Thoracic aorta (tissue), 2 donors: ENCODE measurements at places on chromosomes 3 and 15. TPM values are rescaled to one million over a fixed set of nuclear protein-coding genes. Genes with fewer than 3 reads are reported as not detected.
A peak's percentile ranks its signal among the peaks of the same experiment; 100 is the strongest.

- no peaks in the 10 kb centered on the region for H3K36me3 ChIP-seq
- no peaks in the 10 kb centered on the region for H3K27me3 ChIP-seq
- peaks cover 24% of the 10 kb centered on the region for H3K4me1 ChIP-seq
- H3K4me3 ChIP-seq = no peak overlapping the region
Observed at GRCh38 chr3:177071496-177072156, 125.7 kb downstream of the TBL1XR1 start.

DNA sequence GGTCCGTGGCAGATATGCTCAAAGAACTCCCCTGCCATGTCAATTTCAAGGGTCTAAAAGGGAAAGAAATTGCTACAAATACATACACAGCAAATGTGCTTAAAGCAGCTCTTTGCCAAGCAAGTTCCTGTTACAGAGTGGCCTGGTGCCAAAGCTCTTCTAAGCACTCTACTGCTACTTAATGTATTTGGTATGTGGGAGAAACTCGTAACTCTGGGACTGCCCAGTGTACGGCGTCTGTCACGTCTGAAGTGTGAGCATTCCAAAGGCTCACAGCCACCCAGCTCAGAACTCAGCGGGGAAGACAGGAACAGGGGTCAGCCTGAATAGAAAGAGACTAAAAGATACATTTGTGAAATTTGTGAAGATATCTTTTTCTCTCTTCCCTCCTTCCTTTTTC, 54.6 kb downstream of the RBMS3 start:
- H3K4me3 ChIP-seq = peak overlapping the region; percentile 65
- peaks cover 47% of the 10 kb centered on the region for H3K4me1 ChIP-seq
- H3K27ac ChIP-seq = peak overlapping the region; percentile 81
- DNase-seq = peak; percentile 74

DNA sequence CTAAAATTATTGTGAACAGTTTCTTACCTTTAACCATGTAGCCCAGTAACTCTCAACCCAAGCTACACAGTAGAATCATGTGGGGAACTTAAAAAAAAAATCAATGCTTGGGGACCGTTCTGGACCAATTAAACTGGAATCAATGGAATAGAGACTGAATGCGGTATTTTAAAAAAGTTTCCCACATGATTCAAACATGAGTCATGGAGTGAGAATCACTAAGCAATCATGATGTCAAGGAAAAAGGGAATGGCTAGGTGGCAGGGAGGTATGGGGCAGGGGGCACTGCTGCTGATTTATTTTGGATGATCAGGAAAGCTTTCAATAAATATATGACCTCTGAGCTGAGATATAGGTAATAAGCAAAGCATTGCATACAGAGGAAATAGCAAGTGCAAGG, 250.5 kb upstream of the RORA start:
- no peaks in the 10 kb centered on the region for H3K27me3 ChIP-seq
- no peak for DNase-seq
- H3K27ac ChIP-seq = no peak overlapping the region
- H3K4me3 ChIP-seq = no peak overlapping the region
- no peaks in the 10 kb centered on the region for H3K36me3 ChIP-seq

- H3K27ac ChIP-seq = no peak overlapping the region
- DNase-seq = no peak
- no peaks in the 10 kb centered on the region for H3K4me1 ChIP-seq
- H3K27me3 ChIP-seq = no peaks in the 10 kb centered on the region
Observed at GRCh38 chr15:45441686-45442085, 63.3 kb upstream of the GATM start.

DNA sequence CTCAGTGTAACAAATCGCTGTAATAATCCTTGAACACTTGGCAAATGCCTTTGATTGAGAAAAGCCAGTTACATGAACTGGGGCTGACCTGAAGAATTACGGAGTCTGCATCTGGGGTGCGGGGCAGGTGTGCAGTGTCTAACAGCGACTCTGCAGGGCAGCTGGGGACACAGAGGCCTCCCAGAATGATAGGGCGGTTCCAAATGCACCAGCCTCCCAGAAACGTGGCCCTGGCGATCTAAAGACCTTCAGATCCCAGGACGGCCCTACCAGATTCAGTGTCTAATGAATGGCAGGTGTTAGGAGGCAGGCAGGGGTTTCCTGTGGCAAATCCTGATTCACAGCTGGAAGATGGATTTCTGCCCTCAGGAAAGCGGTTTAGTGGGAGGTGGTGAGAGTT, 100.5 kb upstream of the RGMA start:
- no peaks in the 10 kb centered on the region for H3K36me3 ChIP-seq
- no peak overlapping the region for H3K27ac ChIP-seq
- DNase-seq = no peak
- no peaks in the 10 kb centered on the region for H3K4me1 ChIP-seq
- H3K27me3 ChIP-seq = no peaks in the 10 kb centered on the region

DNA sequence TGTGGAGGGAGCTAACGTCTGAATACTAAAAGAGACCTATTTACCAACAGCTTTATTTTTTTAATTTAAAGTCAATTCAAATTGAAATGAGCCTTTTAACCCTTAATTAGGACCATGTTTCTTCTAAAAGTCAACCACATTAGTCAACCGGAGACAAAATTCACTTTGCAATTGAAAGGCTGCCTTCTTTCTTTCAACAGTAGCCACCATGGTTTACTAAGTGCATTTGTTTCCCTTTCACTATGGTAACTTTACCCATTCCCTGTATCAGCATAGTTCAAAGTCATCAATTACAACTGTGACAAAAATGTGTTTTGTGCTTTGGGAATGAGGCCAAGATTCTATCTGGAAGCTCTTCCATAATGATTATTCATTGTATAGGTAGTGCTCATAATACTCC, 225.4 kb downstream of the EPHA3 start:
- no peak overlapping the region for H3K27ac ChIP-seq
- H3K27me3 ChIP-seq = no peaks in the 10 kb centered on the region
- no peaks in the 10 kb centered on the region for H3K36me3 ChIP-seq
- H3K4me1 ChIP-seq = no peaks in the 10 kb centered on the region
- H3K4me3 ChIP-seq = no peak overlapping the region
- no peak for DNase-seq

DNA sequence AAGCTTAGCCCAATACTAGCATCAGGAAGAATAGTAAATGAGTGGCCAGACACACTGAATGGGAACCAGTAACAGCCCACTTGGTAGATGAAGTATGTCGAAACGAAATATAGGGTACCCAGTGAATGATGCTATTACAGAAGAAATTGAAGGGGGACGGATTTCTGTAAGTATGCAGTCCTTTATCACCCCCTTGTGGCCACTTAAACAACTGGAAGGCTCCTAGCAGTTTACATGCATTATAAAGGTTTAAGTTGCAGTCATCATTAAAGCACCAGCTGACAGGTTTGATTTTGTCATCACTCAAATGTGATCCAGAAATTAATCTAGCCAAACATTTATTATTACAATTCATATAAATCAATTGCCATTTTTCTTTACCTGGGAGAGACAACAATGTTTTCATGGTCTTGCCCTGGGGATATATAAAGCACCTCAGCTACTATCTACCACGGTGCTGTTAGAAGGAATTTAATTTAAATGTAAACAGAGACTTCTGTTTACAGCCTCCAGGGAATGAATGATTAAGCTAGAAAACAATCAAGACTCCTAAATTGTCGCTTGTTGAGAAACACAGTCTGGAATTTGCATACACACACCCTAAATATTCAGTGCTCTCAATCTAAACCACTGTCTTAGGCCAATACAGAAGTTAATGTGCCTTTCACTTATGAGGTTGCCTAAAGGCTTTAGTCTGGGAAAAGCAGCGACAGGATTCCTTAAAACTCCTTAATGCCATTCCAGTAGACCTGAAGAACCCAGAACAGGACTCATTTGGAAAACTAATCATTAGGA, 7.8 kb downstream of the EIF1B start:
- H3K4me3 ChIP-seq = no peak overlapping the region
- H3K27me3 ChIP-seq = no peaks in the 10 kb centered on the region
- no peak overlapping the region for H3K27ac ChIP-seq
- H3K36me3 ChIP-seq = peaks cover 10% of the 10 kb centered on the region
- H3K4me1 ChIP-seq = peaks cover 9% of the 10 kb centered on the region

GRCh38 chr15:83745771-83746170, 91.8 kb downstream of the ADAMTSL3 start:
- H3K27me3 ChIP-seq = no peaks in the 10 kb centered on the region
- H3K36me3 ChIP-seq = no peaks in the 10 kb centered on the region
- no peak overlapping the region for H3K4me3 ChIP-seq
- no peak overlapping the region for H3K27ac ChIP-seq
- H3K4me1 ChIP-seq = no peaks in the 10 kb centered on the region

GRCh38 chr15:47603026-47603425, 114.3 kb upstream of the SEMA6D start:
- no peak overlapping the region for H3K4me3 ChIP-seq
- no peaks in the 10 kb centered on the region for H3K36me3 ChIP-seq
- DNase-seq = no peak
- H3K4me1 ChIP-seq = no peaks in the 10 kb centered on the region
- H3K27ac ChIP-seq = no peak overlapping the region

DNA sequence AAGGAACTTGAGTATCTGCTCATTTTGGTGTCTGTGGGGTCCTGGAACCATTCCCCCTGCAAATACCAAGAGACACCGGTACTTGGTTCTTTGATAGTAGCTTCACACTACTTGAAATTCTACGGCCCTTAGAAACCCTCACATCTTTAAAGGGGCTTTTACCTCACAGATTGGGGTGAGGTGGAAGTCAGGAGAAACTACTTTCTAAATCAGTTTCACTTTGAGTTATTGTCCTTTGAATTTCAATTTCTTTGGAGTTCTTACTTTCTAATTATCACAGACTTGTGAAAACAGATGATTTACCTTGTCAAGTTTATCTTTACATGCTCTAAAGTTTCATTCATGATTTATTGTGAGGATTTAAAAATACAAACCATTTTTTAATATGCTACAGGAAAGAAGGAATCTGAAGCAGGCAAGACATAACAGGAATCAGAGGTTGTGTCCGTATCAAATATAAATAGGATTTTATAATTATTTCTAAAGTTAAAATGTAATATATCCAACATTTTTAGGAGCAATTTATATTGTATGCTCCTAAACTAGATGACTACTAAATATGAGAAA, 98.9 kb downstream of the NEDD4 start:
- no peak overlapping the region for H3K4me3 ChIP-seq
- H3K27me3 ChIP-seq = no peaks in the 10 kb centered on the region
- H3K4me1 ChIP-seq = peaks cover 7% of the 10 kb centered on the region
- no peak for DNase-seq
- no peak overlapping the region for H3K27ac ChIP-seq

DNA sequence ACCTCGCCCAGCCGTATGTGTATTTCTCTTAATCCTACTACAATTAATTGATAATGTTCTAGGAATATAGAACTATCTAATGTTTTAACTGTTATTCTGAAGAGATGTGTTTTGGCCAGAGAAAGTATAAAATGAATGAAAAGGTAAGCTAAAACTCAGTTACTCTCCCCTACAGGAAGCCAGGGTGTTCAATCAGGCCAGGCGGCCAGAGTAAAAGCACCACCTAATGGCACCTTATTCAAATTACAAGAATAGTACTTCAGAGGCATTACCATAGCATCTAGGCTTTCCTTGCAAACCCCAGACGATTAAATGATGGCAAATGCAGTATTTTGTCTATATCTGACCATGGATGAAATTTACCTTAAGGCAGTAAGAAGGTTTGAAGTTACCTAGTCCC, 10.4 kb downstream of the SLC12A8 start:
- DNase-seq = no peak
- no peaks in the 10 kb centered on the region for H3K4me1 ChIP-seq
- H3K27me3 ChIP-seq = no peaks in the 10 kb centered on the region
- no peak overlapping the region for H3K4me3 ChIP-seq

GRCh38 chr3:39156421-39156820, 3.0 kb upstream of the CSRNP1 start:
- no peak overlapping the region for H3K4me3 ChIP-seq
- H3K36me3 ChIP-seq = no peaks in the 10 kb centered on the region
- H3K4me1 ChIP-seq = peaks cover 8% of the 10 kb centered on the region
- no peaks in the 10 kb centered on the region for H3K27me3 ChIP-seq

- H3K36me3 ChIP-seq = no peaks in the 10 kb centered on the region
- H3K27ac ChIP-seq = no peak overlapping the region
- H3K27me3 ChIP-seq = no peaks in the 10 kb centered on the region
Observed at GRCh38 chr15:75104804-75105557, 81.6 kb downstream of the PPCDC start.

GRCh38 chr3:98986073-98986472, 84.6 kb upstream of the DCBLD2 start:
- H3K4me1 ChIP-seq = peaks cover 7% of the 10 kb centered on the region
- H3K27ac ChIP-seq = no peak overlapping the region
- H3K27me3 ChIP-seq = no peaks in the 10 kb centered on the region
- no peak overlapping the region for H3K4me3 ChIP-seq
- no peak for DNase-seq

DNA sequence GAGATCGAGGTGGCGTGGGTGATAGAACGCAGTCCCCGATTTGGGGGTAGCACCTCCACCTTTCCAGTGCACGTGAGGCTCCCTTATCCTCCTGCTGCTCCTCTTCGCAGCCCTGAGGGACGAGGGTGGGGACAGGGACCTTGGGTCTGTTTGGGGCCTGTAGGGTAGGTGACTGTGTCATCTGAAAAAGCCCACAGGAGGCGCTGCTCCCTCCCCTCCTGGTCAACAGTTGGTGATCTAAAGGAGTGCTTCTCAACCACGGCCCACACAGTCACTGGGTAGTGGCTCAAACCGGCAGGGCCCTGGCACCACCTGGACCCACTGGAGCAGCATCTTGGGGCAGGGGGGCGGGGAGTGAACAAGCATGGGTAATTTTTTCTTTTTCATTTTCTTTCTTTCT, 7.1 kb downstream of the LRRK1 start:
- no peak overlapping the region for H3K4me3 ChIP-seq
- no peaks in the 10 kb centered on the region for H3K27me3 ChIP-seq
- no peak for DNase-seq
- H3K27ac ChIP-seq = no peak overlapping the region
- H3K36me3 ChIP-seq = peaks cover 7% of the 10 kb centered on the region

DNA sequence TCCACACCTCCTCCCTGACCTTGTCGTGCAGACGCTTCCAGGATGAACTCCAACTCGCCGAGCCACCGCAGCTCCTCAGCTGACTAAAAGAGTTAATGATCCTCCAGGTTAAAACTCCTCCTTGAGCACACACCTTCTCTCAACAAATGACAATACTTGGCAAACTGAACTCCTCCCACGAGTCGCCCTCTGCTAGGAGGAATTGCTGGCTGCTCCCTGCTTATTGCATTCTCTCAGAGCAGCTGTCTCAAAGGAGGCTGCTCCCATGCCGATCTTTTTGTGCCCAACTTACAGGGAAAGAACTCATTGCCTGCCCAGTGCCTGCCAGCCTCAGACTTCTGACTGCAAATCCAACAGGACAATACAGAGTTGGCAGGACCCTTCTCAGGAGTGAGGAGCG, at the start of gene ATP13A4:
Gene ATP13A4 (minus strand): TSS at position 85 of the 400 bp plus-strand sequence. CDS start 96 bp downstream, outside the sequence.
- no peaks in the 10 kb centered on the region for H3K36me3 ChIP-seq
- no peaks in the 10 kb centered on the region for H3K4me1 ChIP-seq
- H3K27ac ChIP-seq = no peak within 1 kb of the TSS
- no peaks in the 10 kb centered on the region for H3K27me3 ChIP-seq
- DNase-seq = no peak

- H3K4me1 ChIP-seq = no peaks in the 10 kb centered on the region
- DNase-seq = no peak
- no peak overlapping the region for H3K4me3 ChIP-seq
- H3K27ac ChIP-seq = no peak overlapping the region
- H3K27me3 ChIP-seq = no peaks in the 10 kb centered on the region
Observed at GRCh38 chr3:61723038-61723437, 161.7 kb downstream of the PTPRG start.

- H3K36me3 ChIP-seq = no peaks in the 10 kb centered on the region
- no peak overlapping the region for H3K27ac ChIP-seq
- H3K4me1 ChIP-seq = peaks cover 6% of the 10 kb centered on the region
- no peaks in the 10 kb centered on the region for H3K27me3 ChIP-seq
Observed at GRCh38 chr3:187370051-187370450, 1.9 kb downstream of the RTP4 start.

Gene SLC24A5
- total RNA-seq = not detected

Gene PSTPIP1
- 24.5 TPM for total RNA-seq

Gene PIF1
- total RNA-seq = 1.1 TPM

Gene CHMP2B
- 29.2 TPM for total RNA-seq

Gene KLHL6
- 10.2 TPM for total RNA-seq
